ENCODE measurements at places on chromosomes 16 and 17. TPM values are rescaled to one million over a fixed set of nuclear protein-coding genes. Genes with fewer than 3 reads are reported as not detected.

Gene BCO1
- not detected for total RNA-seq

DNA sequence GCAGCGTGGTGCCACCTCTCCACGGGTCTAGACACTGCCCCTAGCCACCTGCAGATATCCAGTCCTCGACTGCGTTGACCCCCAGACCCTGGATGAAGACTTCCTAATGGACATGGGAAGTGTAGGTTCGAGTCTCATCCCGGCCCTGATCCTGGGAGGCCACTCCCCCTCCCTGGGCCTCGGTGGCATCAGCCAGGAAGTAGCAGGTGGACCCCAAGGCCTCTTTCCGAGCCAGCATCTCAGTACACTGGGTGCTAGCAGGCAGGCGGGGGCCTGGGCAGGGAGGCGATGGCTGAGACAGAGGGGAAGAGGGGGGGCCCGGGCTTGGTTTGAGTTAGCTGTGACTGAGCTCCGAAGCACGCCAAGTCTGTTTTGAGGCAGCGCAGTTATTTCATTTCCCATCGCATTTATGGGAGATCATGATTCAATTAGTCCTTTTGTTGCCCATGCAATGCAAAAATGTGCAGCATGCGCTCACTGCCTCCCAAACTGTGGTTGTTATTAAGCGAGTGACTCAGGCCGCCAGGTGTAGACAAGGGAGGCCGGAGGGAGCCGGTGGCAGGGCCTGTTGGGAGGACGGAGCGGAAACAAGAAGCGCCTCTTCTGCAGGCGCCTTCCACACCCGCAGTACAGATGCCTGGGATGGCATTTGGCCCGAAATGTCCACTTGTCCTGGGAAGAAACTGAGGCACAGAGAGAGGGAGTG is 25.3 kb upstream of the ZNF469 start:
- H3K27me3 ChIP-seq, result no peaks in the 10 kb centered on the region
- no peak for DNase-seq
- no peaks in the 10 kb centered on the region for H3K36me3 ChIP-seq
- H3K4me3 ChIP-seq, result no peak overlapping the region

GRCh38 chr17:18910881-18911280 is 41.1 kb upstream of the SLC5A10 start:
- H3K4me3 ChIP-seq, result no peak overlapping the region
- H3K27ac ChIP-seq, result no peak overlapping the region
- H3K4me1 ChIP-seq, result no peaks in the 10 kb centered on the region
- H3K36me3 ChIP-seq, result no peaks in the 10 kb centered on the region
- no peaks in the 10 kb centered on the region for H3K27me3 ChIP-seq

DNA sequence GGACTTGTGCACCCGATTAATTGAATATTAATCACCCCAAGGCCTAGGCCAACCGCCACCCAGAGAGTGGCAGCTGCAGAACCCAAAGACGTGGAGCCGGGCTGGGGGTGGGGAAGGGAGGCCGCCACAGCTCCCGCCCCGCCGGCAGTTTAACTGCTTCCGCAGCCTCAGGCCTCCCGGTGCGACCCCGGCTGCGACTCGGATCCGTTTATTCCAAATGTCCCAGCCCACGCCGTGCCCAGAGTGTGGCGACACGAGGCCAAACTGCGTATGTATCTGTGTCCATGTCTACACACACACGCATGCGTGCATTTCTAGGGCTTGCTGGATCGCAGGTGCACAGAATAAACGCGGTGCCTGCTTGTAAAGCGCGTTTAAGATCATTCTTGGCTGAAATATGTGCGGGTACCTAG is 802 bp upstream of the TOB1 start:
- no peaks in the 10 kb centered on the region for H3K36me3 ChIP-seq
- peak overlapping the region; percentile 97 for H3K27ac ChIP-seq
- H3K4me1 ChIP-seq, result peaks cover 45% of the 10 kb centered on the region
- no peaks in the 10 kb centered on the region for H3K27me3 ChIP-seq

DNA sequence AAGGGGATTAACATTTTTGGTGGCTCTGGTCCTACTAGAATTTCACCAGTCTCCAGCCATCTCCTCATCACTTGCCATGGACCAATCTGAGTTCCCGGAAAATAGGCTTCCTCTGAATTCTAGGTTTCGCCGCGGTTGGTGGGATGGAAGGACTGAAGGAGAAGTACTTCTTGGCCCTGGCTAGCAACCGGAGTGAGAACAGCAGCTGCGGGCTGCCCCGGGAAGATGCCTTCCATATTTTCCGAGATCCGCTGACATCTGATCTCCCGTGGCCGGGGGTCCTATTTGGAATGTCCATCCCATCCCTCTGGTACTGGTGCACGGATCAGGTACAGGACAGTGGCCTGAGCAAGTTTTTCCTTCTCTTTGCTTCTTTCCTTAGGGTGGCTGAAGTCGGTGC is 45.0 kb downstream of the SLC5A11 start:
- H3K36me3 ChIP-seq, result no peaks in the 10 kb centered on the region
- H3K27ac ChIP-seq, result no peak overlapping the region
- H3K4me3 ChIP-seq, result no peak overlapping the region
- no peaks in the 10 kb centered on the region for H3K4me1 ChIP-seq

GRCh38 chr16:48291303-48291702 is 44.0 kb upstream of the ABCC11 start:
- H3K4me1 ChIP-seq, result peaks cover 4% of the 10 kb centered on the region
- H3K27ac ChIP-seq, result no peak overlapping the region
- H3K27me3 ChIP-seq, result no peaks in the 10 kb centered on the region
- H3K4me3 ChIP-seq, result no peak overlapping the region
- DNase-seq, result no peak

DNA sequence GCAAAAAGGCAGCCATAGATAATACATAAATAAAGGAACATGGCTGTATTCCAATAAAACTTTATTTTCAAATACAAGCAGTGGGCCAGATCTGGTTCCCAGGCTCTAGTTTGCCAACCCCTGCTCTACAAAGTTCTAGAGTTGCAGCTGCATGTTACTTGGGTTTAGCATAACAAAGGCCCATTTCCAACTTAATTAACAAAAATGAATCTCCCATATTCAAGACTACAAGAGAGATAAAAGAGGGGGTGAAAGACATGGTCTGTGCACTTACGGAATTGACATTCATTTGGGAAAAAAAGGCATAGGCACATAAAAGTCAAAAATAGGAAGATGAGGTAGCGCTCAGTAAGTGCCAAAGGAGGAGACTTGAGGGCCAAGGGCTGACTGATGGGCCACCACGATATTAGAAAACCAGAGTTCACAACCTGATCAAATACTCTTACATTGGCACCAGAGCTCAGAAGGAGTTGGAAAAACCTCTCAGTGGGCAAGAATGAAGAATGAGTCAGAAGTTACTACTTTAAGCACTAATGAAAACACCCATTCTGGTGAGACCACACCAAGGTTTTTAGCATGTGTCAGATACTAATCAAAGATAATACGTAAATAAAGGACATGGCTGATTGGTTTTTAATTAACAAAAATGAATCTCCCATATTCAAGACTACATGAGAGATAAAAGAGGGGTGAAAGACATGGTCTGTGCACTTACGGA is 164.0 kb downstream of the VPS53 start:
- DNase-seq, result no peak
- H3K4me3 ChIP-seq, result no peak overlapping the region
- peaks cover 4% of the 10 kb centered on the region for H3K4me1 ChIP-seq

All from left lung (tissue), 14 donors.